Kidney epithelial cell (primary cell): ENCODE measurements at places on chromosomes 13 and 19.

DNA sequence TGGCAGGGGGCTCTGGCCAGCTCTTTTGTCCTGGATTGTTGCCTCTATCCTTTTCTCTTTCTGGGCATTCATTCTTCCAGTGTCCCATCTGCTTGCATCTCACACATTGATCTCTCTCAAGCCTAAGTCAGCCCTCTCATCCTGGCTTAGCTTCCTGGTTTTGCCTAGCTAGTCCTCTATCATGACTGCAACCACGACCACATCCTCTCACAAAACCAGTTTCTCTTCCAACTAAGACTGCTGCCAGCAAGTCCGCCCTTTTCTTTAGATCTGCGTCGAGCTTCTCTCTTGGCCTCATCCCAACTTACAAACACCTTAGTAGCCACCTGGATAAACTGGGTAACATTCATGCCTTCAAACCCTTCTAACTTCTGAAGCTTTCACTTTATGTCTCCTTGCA lies 212.2 kb upstream of the HTR2A start:
- DNase-seq: no peak

DNA sequence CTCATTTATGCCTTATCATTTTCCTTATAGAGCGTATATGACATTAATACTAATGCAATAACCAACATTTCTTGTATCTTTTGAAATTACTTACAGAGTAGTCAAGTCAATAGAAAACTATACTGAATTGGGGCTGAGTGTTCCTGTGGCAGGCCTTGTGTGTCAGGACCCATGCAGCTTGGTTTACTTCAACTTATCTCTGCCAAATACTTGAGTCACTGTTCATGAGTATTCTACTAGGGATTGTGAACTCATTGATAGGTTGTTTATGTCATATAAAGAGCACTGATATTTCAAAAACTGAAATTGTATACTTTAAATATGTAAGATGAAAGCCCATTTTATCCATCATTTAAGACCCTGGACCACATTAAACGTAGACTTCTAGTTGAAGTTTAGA lies 688.6 kb upstream of the SLITRK1 start:
- no peak for DNase-seq

DNA sequence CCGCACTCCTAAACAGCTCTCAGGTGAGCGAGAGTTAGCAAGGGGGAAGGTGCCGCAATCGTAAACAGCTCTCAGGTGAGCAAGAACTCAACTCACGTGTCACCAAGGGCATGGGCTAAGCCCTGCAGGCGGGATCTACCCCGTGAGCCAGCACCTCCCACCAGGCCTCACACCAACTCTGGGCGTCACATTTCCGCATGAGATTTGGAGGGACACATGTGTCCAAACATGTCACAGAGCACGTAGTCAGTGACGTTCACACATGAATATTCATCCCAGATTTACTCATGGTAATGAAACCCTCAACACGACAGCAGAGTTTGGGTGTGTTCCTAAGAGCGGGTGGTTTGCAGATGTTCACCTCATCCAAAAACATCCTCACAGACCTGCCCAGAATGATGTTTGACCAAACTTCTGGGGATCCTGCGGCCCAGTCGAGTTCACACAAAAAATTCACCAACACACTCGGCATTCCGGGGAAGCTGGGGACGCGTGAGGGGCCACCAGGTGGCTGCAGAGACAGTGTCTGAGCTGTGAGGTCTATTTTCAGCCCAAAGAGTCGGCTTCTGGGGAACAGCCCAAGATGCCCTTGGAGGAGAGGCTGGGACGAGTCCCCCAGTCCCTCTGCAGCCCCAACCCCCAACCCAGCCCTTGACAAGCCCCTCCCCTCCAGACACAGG lies 19.6 kb downstream of the C2CD4C start:
- DNase-seq: no peak

DNA sequence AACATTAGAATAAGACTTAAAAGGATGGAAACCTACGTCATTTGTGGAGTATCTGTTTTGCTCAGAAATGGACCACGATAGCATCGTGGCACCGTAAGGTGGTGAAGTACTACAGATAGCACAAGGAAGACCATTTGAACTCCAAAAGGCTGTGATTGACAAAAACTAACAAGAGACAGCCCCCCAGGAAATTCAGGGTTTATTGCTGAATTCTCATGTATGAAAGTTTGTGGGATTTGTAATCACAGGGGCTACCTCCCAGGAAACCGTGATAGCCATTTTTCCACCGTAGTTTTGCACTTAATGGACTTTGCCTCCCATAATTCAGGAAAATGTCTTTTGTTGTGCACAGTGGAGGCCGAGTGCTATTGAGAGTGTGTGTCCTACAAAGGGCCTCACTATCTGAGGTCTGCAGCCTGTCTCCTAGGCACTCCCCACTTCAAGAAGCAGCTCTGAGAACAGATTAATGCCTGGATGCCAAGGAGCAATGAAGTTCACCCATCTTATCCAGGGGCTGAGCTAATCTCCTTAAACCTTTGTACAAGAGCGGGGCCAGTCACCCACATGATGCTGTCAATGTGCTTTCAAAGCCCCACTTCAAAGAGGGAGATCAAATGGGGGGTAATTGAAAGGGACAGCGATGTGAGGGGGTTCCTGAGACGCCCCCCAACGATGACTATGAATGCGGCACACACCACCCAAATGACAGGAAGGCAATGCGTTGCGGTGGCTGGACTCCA lies 182.6 kb downstream of the COL4A1 start:
- DNase-seq: no peak

GRCh38 chr13:29884671-29885430 lies 34.4 kb upstream of the UBL3 start:
- no peak for DNase-seq

- no peak for DNase-seq
These were observed at the start of gene JUNB for GRCh38 chr19:12791345-12792050. Gene JUNB (plus strand): TSS chr19:12791486. CDS start chr19:12791772, 286 bp downstream.
